ENCODE measurements at places on chromosomes 6 and 20.

- DNase-seq: peak; percentile 43
These were observed 717 bp downstream of the MRPL14 start for GRCh38 chr6:44126320-44127149.

DNA sequence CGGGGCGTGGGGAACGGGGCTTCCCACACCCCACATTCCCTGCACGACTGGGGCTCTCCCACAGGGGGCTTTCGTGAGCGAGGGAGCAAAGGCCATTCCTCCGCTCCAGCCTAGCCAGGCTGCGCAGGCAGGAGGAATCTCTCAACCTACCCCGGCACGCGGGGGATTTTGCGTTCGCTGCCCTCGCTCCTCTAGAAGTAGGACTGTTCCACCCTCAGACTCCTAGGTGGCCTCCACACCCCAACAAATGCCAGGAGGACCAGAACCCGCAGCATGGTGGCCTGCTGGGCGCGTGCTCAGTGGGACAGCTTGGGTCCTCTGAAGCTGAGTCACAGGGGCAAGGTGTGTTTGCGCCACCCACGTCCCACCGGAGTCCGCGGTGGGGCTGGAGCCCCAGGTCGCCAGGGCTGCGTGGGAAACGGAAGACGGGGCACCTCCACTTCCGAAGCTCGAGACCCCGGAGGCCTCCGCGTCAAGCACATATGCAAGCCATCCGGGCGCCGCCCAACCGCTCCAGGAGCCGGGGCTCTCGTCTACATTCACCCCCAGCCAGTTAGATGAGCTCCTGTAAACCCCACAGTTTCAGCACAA lies 1938.5 kb upstream of the DEFB115 start:
- DNase-seq: no peak

DNA sequence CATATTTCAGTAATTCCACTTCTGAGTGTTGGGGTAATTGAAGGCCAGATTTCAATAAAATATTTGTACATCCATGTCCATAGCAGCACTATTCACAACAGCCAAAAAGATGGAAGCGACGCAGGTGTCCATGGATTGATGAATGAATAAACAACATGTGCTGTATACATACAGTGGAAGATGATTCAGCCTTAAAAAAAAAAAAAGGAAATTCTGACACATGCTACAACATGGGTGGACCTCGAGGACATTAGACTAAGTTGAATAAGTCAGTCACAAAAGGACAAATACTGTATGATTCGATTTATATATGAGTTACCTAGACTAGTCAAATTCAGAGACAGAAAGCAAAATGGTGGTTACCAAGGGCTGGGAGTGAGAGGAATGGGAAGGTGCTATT lies 57.2 kb downstream of the TRAM2 start:
- no peak for DNase-seq

DNA sequence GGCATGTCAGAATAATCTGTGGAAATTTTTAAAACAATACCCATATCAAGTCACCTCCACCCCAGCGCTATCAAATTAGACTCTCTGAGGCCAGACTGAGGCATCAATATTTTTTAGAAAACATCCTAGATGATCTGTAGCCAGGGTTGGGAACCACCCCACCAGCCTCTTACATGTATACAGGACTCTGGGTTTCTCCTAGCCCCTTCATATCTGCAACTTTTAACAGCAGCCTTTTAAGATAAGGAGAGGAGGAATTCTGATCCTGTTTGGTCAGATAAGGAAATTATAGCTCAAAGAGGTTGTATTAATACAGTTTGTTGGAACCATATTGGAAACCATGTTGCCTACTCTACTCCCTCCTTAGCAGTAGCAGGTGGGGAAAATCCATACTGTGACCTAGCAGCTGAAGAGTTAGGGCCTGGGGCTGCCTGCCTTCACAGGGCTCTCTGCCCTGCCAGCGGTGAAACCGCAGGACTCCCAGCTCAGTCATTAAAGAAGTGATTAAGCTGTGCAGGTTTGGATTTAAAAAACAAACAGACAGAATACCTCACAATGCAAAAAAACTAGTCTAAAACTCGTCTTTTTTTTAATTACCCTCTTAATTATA lies 30.0 kb downstream of the BRPF3 start:
- no peak for DNase-seq

DNA sequence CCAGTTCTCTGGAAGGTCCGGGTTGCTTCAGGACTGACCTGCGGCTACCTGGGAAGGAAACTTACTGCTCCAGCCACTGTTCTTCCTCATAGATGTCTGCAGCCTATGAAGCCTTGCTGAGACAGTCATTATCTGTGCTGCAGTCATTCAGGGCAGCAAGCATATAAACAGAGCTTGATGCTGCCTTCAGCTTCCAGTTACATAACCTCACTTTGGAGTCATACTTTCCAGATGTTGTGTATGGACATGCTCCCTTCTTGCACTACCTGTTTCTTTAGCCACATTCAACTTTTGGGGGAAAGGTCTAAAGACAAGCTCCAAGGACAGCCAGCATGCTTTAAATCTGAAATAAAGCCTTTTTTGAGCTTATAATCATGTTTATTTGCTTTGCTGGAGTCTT lies 98.1 kb downstream of the SLC24A3 start:
- DNase-seq: no peak

GRCh38 chr20:11271920-11272594 lies 598.3 kb upstream of the JAG1 start:
- no peak for DNase-seq

DNA sequence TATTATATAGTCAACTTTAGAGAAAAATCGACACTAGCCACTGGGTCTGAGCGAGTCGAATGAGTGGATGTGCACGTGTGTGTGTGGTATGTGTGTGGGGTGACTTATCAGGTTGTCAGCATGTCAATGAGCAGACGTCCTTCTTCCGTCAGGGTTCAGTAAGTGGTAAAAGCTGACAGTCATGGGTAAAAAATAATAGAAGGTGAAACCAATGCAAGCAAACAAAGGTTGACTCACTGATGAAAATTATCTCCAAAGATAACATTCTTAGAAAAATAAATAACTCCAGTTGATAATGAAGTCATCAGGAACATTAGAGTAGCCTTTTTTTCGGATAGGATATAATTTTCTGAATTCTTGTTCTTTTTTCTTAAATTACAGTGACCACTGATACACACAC lies 243.8 kb upstream of the FOXQ1 start:
- DNase-seq: no peak

DNA sequence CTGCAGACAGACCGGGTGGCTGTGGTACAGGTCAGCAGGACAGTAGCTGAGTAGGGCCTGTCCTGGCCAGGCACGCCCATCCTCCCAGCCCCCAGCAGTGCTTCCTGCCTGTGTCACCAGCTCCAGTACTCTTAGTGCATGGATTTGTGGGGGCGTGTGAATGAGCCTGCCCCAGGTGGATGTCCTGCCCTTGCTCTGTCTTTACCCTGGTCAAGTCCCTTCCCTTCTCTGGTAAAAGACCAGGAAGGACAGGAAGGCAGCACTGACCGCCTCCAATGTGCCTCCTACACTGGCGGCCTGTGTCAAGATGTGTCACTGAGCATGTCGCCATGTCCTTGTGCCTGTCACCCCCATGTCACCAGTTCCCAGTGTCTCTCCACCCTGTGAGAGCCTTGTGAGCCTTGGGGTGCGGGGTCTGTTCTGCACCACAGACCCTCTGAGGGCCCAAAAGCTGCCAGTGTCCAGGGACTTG lies 11.9 kb downstream of the TEAD3 start:
- no peak for DNase-seq

DNA sequence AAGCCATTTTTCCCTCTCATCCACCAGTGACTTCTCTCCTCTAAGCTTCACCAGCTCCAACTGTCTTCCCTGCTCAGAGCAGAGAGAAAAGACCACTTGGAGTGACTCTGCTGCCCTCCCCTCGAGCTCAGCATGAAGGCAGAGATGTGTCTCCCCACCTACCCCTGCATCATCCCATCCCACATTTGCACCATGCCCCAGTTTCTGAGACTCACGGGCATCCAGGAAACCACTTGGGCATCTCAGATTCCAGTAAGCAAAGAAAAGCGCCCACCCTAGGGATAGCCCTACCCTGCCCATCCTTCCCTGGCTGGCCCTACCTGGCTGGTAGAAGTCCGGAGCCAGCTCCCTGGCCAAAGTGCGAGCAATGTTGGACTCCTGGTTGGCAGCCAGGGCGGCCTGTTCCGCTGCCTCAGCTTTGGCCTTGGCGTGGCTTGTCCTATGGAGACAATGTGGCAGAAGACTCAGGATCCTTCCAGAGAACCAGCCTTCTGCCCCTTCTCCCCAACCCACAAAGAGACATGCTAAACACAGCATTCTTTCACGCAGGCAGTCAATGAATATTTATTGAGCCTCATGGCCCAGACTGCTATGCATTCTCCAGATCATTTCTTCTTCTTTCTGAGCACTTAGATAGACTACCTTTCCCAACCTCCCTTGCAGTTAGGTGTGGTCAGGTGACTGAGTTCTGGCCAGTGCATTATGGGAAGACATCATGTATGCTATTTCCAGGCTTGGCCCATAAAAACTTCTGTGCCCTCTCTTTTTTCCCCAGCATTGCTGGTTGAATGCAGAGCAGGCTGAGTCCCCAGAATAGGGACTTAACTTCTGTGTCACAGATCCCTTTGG lies 68.6 kb downstream of the JPH2 start:
- DNase-seq: no peak

DNA sequence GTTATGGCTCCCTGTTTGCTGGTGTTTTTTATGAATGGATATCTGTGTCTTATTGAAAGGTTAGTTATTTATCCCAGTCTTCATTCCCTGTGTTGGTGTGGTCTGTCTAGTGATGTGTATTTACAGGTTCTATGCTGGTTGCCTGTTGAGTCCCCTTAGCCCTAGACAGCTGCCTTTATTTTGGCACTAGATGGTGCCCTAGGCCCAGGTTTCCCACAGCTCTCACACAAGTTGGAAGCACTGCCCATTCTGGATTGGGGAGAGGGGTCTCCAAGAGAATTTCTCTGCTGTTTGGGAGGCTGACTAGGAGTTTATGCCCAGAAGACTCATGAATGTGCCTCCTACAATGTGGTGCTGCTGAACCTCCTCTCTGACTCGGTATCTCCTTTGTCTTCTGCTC lies 12.4 kb downstream of the GRM1 start:
- DNase-seq: no peak

DNA sequence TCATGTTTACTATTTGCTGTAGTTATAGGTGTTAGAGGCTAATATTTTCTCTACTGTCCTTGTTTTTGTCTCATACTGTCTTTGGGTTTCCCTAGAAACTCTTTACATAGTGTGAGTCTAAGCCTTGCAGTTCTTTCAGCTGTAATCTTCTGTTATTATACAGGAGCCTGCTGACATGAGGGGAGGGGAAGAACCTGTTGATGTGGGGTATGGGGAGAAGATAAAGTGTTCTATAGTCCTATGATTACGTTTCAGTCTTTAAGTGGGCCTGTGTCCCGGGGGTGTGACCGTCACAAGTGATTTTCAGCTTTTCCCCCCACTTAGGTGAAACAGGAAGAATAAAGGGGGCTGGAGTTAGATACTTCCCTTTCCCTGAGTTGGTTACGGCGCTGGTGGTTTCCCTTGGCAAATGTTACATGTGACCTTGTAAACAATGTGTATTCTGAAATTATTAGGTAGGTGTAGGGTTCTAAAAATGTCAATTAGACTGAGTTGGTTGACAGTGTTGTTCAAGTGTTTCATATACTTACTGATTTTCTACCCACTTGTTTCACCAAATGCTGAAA lies 41.3 kb downstream of the REV3L start:
- no peak for DNase-seq

DNA sequence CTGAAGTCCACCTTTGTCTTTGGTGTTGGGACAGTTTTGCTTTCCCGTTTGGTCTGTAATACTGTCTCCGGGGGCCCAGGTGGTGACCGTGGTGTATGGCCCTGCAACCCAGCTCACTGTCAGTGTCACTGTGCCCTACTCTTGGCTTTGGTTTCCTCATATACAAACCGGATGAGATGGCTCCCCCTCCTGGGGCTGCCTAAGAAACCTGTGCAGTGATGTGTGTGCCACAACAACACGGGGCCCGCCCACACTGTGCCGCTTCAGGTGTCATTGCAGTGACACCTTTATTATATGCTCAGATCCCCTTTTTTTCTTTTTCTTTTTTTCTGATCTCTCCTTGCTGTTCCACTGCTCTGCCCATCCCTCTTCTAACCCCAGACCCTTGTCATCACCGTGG lies 73.9 kb downstream of the RAMACL start:
- no peak for DNase-seq

DNA sequence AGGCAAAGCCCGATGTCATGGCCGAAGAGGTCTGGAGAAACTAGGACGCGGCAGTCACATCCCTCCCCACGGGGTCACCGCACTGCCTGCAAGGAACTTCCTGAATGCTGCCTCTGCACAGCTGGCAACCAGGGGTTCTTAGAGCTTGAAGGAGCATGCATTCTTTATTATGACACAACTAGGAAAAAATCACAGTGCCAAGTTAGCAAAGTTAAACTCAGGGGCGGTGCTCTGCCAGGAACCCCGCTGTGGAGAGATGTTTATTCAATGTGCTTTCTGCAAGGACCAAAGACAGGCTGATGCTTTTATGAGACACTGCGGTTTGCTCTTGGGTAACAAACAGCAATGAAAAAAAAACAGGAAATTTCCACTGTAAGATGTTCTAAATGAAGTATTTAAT lies 287.3 kb upstream of the FOXQ1 start:
- no peak for DNase-seq

- no peak for DNase-seq
These were observed 4.8 kb upstream of the PRPH2 start for GRCh38 chr6:42727087-42727611.

DNA sequence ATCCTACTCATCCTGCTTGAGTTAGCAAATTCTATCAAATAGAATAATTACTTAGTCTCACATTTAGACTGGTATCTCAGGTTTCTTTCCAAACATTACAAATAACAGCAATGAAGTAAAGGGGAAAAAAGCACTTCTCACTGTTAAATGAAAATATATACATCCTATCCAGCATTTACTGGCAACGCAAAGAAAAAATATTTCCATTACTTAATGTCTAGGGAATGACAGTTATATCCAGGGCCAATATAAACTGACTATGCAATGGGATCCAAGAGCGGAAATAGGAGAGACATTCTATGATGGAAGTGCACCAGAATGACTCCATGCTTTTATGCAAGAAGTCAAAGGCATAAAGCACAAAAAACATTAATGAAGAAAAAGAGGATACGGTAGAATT lies 60.3 kb downstream of the ME1 start:
- DNase-seq: no peak

- no peak for DNase-seq
These were observed 316.1 kb upstream of the CDH4 start for GRCh38 chr20:60935971-60936370.

DNA sequence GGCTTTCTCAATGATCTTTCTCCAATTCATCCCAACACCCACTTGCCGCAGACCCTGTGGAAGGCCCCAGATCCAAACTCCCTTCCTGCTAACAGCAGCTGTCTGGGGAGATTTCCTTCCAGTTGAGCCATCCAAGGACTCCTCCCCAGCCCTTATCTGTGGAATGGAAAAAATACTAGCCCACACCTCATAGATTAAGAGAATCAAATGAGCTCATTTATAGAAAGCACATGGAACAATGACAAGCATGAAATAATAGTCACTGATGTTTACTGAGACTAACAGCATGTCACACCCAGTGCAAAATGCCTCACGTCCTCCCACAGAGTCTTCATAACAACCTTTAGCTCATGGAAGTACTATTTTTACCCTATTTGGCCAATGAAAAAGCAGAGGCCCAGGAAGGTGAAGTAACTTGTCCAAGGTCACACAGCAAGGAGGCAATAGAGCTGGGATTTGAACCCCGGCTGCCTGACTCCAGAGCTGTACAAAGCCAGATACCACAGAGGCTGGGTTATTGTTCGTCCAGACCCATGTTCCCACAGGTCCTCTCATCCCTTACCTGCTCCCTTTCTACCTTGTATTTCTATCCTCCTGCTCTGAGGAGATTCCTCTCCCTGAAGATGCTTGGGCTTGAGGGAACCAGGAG lies 23.4 kb upstream of the PTGIS start:
- no peak for DNase-seq

- DNase-seq: no peak
These were observed 120.0 kb downstream of the FOXC1 start for GRCh38 chr6:1729750-1730140.

All from stimulated activated CD8-positive, alpha-beta memory T cell treated with anti-CD3 and anti-CD28 coated beads, Interleukin-4, amount 100 ng/mL, for 1 hour (primary cell).